ENCODE measurements at places on chromosomes 1 and 21.

DNA sequence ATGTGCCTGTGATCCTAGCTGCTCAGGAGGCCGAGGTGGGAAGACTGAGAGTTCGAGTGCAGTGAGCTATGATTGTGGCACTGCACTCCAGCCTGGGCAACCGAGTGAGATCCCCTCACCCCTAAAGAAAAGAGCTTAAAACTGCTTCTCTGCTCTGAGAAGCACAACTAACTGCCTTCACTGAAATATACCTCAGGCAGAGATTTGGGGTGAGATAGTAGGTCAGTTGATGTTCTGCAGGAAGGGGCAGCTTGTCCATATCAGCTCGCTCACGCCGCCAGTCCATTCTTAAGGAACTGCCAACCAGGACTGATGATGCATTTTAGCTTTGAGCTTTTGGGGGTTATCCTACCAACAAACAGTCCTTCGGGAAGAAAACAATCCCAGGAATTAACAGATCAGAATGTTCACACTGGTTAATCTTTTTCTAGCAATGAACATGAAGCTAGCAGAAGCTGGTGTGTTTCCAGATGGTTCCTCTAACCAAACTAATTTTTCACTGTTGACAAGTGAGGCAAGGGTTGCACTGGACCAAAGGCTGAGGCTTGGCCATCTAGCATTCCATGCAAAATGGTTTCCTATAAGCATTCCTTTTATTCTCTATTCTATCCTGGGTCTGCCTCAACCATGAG is 31.6 kb downstream of the LHX4 start:
- DNase-seq: no peak

- DNase-seq: no peak
These were observed 36.3 kb upstream of the CLIC4 start for GRCh38 chr1:24708938-24709337.

GRCh38 chr1:234954613-234955012 is 174.0 kb downstream of the TOMM20 start:
- no peak for DNase-seq

GRCh38 chr1:87730274-87731216 is 401.9 kb downstream of the LMO4 start:
- DNase-seq: no peak

DNA sequence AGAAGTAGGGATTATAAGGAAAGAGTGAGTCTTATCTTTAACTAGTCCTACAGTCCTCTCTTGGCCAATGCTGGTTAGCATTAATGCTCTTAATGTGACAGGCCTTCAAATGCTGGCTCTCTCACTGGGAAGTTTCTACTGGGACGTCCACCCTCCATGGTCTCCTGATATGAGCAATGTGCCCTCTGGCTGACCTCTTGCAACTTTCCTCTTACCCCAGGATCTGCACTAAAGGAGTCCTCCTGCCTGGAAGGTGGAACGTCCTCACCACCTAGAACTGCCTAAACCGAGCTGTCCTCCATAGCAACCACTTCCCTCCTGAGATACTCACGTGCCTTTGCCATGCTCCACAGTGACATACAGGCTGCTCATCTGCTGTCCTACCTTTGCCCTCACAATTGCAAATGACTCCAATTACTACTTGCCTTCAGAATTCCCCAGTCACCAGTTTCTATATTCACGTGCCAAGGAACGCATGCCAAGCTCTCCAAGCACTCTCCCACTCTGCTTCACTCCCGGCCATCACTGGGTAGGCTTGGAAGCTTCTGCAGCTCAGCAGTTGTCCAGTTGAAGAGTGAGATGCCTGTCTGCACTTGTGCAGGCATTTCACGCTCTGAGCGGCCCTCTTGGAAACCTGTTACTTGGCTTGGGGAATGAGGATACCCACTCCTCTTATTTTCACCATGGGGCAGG is 404.7 kb downstream of the RRAGC start:
- no peak for DNase-seq

DNA sequence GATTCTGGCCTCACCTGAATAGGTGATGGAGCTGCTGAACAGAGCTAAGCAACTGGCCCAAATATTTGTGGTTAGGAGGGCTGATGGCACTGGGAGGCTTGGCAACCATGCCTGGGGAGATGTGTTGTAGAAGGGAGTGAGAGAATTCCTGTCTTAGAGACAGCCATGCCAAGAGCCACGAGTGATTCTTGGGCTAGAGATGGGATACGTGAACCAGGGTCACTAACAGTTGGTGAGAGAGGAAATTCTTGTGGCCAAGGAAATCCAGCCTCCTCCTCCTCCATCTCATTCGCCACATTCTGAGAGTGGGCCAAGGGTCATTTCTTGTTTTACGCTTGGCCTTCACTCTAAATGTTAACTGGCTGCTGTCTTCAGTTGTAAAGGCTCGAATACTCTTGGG is 46.3 kb downstream of the NGF start:
- peak; percentile 32 for DNase-seq

GRCh38 chr1:232568331-232568852 is 61.5 kb downstream of the SIPA1L2 start:
- no peak for DNase-seq

DNA sequence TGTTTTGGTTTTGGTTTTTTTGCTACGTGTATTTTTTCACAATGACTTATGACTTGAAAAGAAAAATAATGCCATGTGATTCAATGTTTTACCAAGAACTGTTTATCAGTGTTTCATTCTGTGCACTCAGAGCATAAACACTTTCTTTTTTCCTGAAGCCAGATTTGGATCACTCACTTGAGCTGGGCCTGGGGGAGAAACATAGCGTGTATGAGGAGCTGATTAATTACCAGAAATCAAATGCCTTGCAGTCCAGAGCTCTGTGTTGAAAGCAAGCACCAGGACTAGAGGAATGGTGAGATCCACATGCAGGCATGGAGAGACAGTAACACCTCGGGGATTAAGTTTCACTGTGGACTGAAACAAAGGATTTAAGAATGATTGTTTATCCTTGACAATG is 642.1 kb upstream of the ADGRL2 start:
- DNase-seq: no peak

DNA sequence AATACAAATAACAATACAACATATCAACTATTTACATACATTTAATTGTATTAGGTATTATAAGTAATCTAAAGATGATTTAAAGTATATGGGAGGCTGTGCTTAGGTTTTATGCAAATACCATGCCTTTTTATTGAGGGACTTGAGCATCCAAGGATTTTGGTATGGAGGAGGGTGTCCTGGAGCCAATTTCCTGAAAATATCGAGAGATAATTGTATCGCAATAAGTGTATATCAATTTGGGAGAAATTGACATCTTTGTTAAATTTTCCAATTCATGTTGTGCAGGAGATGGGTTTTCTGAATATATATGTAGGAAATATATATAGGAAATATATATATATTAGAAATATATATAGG is 63.5 kb downstream of the ATP1A1 start:
- no peak for DNase-seq

DNA sequence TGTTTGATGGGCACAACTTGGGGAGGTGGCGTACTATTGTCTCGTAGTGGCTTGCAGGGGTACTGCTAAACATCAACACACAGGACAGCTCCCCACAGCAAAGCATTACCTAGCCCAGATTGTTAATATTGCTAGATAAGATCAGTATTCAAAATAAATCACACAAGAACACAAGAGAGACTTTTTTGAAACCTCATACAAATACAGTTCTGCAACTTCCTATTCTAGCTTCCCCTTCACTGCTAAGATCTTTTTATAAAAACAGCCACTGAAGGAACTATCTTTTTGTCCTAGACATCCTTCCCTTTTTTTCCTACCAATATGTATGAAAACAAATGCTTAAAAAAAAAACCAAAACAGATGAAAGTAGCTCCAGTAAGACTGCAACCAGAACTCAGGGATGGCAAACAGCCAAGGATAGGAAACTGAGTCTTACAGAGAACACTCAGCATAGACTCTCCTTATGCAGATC is 137.8 kb upstream of the KRTAP19-8 start:
- DNase-seq: no peak

GRCh38 chr1:108831225-108831624 is 25.7 kb downstream of the AKNAD1 start:
- DNase-seq: peak; percentile 66

- no peak for DNase-seq
These were observed 198.1 kb downstream of the ZZZ3 start for GRCh38 chr1:77484334-77484733.

DNA sequence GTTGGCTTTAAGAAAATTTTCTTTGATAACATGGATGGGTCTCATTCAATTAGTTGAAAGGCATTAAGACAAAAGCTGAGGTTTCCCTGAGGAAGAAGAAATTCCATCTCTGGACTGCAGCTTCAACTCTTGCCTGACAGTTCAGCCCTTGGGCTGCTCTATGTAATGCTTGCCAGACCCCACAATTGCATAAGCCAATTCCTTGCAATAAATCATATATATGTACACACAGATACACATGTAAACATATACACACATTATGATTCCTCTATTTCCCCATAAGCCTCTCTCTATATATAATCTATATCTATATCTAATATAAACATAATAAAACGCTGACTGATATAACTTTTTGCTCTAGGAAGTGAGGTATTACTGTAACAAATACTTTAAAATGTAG is 301.5 kb upstream of the PRMT6 start:
- DNase-seq: no peak

Measured in astrocyte of the spinal cord (primary cell).